Kidney (tissue), 22 donors: ENCODE measurements at places on chromosomes 16 and 17. TPM values are rescaled to one million over a fixed set of nuclear protein-coding genes. Genes with fewer than 3 reads are reported as not detected.
A peak's percentile ranks its signal among the peaks of the same experiment; 100 is the strongest.

ZNF750 gene
- 0.30 TPM for polyA plus RNA-seq

- H3K4me3 ChIP-seq: no peak overlapping the region
- H3K27me3 ChIP-seq: no peaks in the 10 kb centered on the region
- H3K36me3 ChIP-seq: no peaks in the 10 kb centered on the region
- H3K4me1 ChIP-seq: no peaks in the 10 kb centered on the region
Observed at GRCh38 chr16:77775911-77776909, 12.2 kb upstream of the VAT1L start.

- DNase-seq: no peak
- H3K27ac ChIP-seq: no peak overlapping the region
- H3K36me3 ChIP-seq: no peaks in the 10 kb centered on the region
- H3K4me1 ChIP-seq: no peaks in the 10 kb centered on the region
Observed at GRCh38 chr16:86224126-86224525, 286.2 kb upstream of the FOXF1 start.

GRCh38 chr17:73910821-73911515, 266.7 kb upstream of the SDK2 start:
- no peak for DNase-seq
- H3K27me3 ChIP-seq: no peaks in the 10 kb centered on the region
- no peak overlapping the region for H3K27ac ChIP-seq
- H3K4me1 ChIP-seq: no peaks in the 10 kb centered on the region
- no peak overlapping the region for H3K4me3 ChIP-seq
- no peaks in the 10 kb centered on the region for H3K36me3 ChIP-seq

- no peak overlapping the region for H3K27ac ChIP-seq
- no peaks in the 10 kb centered on the region for H3K4me1 ChIP-seq
- no peak overlapping the region for H3K4me3 ChIP-seq
- peak; percentile 65 for DNase-seq
Observed at GRCh38 chr17:7136266-7136877, 21.8 kb upstream of the ASGR2 start.

AOC3 gene
- polyA plus RNA-seq: 15.1 TPM
